Tracheal epithelial cell (primary cell): ENCODE measurements at places on chromosomes 12 and 14. TPM values are rescaled to one million over a fixed set of nuclear protein-coding genes. Genes with fewer than 3 reads are reported as not detected.

The SERPINA1 gene
- 1.1 and 10.6 TPM in 2 replicates for total RNA-seq

The TAS2R13 gene
- total RNA-seq, result 0.48 and 0.64 TPM in 2 replicates

The NID2 gene
- total RNA-seq, result 1.1 and 3.1 TPM in 2 replicates

The CDKL1 gene
- total RNA-seq, result 5.3 and 14.2 TPM in 2 replicates

The PZP gene
- total RNA-seq, result not detected in 2 replicates

The KITLG gene
- 11.8 and 30.9 TPM in 2 replicates for total RNA-seq

The EDDM3A gene
- total RNA-seq, result not detected in 2 replicates

The CLEC4D gene
- under 0.01 TPM in 1 of 2 replicates, not detected in the other for total RNA-seq

The RNFT2 gene
- under 0.01 and 0.72 TPM in 2 replicates for total RNA-seq

The ALDH1L2 gene
- 19.2 and 19.3 TPM in 2 replicates for total RNA-seq

The VWF gene
- total RNA-seq, result 1.1 and 2.2 TPM in 2 replicates

The PROX2 gene
- under 0.01 TPM in 1 of 2 replicates, not detected in the other for total RNA-seq

The TUNAR gene
- total RNA-seq, result 0.24 TPM in 1 of 2 replicates, not detected in the other

The ARG2 gene
- 52.0 and 53.7 TPM in 2 replicates for total RNA-seq

The SP7 gene
- total RNA-seq, result not detected in 2 replicates

The SERPINA9 gene
- not detected in 2 replicates for total RNA-seq

The POTEG gene
- not detected in 2 replicates for total RNA-seq

The GZMH gene
- not detected in 2 replicates for total RNA-seq
